ENCODE measurements at places on chromosomes 11 and 22.

GRCh38 chr22:22030493-22031182, 48.1 kb upstream of the TOP3B start:
- DNase-seq: no peak

GRCh38 chr11:13775471-13775870, 107.0 kb downstream of the FAR1 start:
- DNase-seq: no peak

- DNase-seq: no peak
Observed at GRCh38 chr22:38032681-38033521, 24.3 kb upstream of the PICK1 start.

GRCh38 chr11:45365961-45366618, 79.9 kb upstream of the SYT13 start:
- DNase-seq: no peak

- DNase-seq: no peak
Observed at GRCh38 chr11:64833198-64833502, 11.3 kb downstream of the CDC42BPG start.

All from COR-L47 (cell line).